ENCODE measurements at places on chromosomes 1 and 21.

GRCh38 chr1:201511941-201512539 lies 5.1 kb upstream of the CSRP1 start:
- DNase-seq = no peak

DNA sequence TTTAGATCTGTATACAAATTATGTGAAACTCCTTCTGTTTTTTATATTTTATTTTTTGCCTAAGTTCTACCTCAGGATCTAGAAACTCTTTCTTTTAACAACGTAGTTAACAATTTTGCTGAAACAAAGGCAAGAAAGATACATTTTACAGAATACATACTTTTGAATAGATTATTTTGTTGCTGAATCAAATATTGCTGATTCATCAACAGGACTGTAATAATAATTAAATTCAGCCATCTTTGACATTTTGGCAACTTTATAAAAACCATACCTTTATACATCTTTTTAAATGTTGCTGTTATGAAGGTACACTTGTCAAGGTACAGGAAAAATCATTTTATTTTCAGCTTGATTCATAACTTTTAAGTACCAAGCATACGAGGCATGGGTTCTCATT lies 10.7 kb upstream of the COA6 start:
- no peak for DNase-seq

- no peak for DNase-seq
These were observed 192.1 kb upstream of the DAB1 start for GRCh38 chr1:57615956-57616355.

DNA sequence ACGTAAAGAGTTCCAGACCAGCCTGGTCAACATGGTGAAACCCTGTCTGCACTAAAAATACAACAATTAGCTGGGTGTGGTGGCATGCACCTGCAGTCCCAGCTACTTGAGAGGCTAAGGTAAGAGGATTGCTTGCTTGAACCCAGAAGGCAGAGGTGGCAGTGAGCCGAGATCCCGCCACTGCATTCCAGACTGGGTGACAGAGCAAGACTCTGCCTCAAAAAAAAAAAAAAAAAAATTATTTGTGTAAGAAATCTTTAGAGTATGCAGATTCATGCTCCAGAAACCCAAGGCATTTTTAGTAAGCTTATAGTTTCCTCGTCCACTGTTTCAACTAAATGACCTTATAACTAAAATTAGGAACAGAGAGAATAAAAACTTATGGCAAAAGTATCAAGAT lies 51.3 kb downstream of the ABL2 start:
- no peak for DNase-seq

DNA sequence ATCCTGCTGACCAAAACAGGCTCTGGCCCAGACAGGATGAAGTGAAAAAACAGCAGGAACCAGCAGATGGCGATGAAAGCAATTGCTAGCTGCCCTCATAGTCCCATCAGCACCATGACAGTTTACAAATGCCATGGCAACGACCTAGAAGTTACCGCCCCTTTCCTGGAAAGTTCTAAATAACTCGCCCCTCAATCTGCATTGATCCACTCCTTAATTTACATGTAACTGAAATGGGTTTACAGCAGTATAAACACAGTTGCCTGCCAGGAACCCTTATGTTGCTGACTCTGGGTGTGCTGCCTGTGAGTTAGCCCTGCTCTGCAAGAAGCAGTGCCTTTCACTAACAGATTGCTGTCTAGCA lies 65.5 kb upstream of the CR1L start:
- peak; percentile 3 for DNase-seq

DNA sequence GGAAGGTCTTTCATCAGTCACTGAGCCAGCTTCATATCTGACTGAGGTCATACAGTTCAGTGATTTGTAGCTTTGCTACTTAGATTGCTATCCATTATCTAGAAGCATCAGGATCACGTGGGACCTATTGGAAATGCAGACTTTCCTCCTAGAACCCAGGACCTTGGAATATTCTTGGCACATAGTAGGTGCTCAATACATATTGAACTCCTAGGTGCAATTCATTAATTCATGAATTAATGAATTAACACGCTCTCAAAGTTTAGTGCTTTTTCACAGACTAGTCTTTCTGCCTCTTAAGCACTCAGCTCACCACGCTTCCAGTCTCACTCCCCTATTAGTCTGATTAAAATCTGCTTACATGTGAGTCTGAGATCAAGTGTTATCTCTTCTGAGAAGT lies 12.1 kb downstream of the METTL18 start:
- no peak for DNase-seq

DNA sequence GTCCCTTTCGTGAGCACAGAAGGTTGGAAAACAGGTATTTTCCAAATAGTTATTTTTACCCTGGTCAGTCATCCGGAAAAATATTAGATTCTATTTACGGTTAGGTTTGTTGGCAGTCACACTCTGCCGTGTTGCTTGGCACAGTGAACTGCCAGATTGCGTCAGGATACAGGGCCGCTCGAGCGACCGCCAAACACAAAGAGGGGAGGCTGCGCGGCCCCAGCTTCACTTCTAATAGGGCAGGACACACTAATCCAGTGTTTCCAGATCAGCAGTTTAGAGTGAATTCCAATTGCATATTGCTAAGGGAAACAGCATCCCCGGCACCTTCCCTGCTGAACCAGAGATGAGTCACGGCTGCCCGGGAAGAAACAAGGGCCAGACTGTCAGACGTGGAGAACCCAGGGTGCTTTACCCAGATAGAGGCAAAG lies 22.9 kb downstream of the UMODL1 start:
- no peak for DNase-seq
